ENCODE measurements at places on chromosomes 6 and 20.

- no peak for DNase-seq
These were observed 404.4 kb downstream of the BMP2 start for GRCh38 chr20:7171911-7172310.

- no peak for DNase-seq
These were observed 49.4 kb upstream of the MCUR1 start for GRCh38 chr6:13863699-13864155.

DNA sequence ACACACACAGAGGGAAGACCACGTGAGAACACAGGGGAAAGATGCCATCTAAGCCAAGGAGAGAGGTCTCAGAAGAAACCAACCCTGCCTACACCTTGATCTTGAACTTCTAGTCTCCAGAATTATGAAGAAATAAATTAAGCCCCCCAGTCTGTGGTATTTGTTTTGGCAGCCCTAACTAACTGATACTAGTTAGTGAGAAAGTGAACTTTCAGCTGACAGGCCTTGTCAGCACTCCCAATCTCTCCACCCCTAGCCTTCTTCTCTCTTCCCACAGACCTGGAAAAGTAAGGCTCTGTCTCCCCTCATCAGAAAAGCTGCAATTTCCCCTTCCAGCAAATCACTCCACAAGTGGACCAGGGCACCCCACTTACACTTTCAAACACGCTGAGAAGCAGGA lies 108.6 kb upstream of the CDYL start:
- no peak for DNase-seq

DNA sequence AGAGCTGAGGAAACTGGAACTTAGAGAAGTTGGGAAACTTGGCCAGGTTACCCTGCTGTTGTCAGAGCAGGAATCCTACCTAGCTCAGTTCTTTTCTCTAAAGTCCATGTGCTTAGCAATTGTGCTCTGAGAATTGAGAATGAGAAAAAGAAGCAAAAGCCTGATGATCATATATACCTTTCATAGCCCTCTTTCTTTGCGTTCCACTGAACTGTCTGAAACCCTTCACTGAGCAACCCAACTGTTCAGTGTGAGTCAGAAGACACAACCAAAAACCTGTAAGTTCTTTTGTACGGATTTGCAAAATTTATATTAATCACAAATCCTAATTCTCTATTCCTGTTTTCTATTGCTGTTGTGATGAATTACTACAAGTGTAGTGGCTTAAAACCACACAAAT lies 80.6 kb downstream of the PHF3 start:
- no peak for DNase-seq

DNA sequence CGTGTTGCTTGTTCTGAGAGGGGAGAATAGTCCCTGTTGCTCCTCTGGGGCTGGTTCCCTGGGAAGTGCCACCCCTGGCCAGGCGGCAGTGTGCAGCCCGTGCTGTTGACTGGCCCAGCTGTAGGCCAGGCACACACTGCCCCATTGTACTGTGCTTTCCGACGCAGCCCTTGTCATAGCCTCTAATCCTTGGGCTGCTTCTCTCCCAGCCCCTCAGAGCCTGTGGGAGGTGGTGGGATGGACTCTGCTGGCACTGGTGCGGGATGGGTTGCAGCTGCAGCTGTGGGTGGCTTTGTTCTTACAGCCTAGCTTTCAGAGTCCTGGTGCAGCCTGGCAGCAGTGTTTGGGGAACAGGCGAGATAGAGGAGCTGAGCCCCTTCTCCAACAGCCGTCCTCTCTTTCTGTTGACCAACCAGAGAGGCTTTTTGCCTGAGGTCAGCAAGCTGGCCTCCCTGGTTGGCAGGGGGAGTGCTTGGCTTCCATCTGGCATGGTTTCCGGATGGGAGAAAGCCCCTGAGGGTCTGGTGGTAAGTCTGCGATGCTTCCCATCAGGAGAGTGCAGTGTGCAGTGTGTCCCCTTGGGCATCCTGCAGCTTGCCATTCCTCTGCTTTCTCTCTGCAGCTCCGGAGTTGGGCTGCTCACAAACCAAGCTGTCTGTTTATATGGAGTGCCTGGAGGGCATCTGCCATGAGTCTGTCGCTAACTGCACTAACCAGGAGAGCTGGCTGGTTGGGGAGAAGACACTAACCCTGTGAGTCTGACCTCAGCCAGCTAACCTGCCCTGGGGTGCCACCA lies 12.1 kb downstream of the TJAP1 start:
- peak; percentile 99 for DNase-seq

DNA sequence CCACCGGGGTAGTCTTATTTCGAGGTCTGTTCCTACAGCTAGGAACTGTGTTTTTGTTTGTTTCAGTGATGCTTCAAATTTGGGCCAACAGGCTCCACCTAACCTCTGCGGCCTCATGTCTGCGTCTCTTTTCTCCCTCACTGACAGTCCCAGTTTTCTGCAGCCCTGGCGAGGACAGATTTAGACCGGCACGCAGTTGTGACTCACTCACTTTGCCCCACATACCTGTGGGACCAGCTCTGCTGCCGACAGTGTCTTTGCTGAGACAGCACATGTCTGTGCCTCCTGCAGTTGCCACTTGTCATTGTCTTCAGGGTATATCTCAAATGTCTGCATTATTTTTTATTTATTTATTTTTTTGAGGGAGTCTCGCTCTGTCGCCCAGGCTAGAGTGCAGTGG lies 29.2 kb downstream of the OSBPL2 start:
- DNase-seq = no peak

Measured in Ammon's horn (tissue), 1 donor.